LHCN-M2 (cell line): ENCODE measurements at places on chromosomes 2 and 18. TPM values are rescaled to one million over a fixed set of nuclear protein-coding genes. Genes with fewer than 3 reads are reported as not detected.

- DNase-seq, result no peak
These were observed 61.3 kb downstream of the ACAA2 start for GRCh38 chr18:49752095-49752457.

Gene CD8A
- total RNA-seq, result not detected in 2 replicates

Gene AMER3
- total RNA-seq, result not detected in 2 replicates

DNA sequence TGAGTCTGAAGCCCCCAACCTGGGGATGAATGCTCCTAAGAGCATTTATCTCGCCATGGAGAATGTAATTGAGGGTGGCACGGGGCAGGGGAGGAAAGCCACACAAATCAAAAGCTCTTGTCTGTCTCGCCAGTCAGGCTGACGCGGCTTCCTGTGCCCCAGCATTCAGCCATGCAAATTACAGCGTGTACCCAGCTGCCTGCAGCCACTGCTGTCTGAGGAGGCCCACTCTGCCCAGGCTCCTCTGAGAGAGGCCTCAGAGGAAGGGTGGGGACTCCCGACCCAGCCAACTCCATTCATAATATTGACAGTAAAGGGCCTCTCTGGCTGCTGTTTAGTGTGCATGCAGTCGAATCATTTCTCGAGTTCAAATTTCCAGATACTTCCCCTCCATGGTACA is 22.0 kb downstream of the SMAD7 start:
- DNase-seq, result peak; percentile 71

GRCh38 chr2:73141896-73142295 is 29.1 kb upstream of the RAB11FIP5 start:
- no peak for DNase-seq

Gene ABCG8
- total RNA-seq, result not detected in 2 replicates

GRCh38 chr2:64699712-64700111 is 46.0 kb upstream of the SERTAD2 start:
- DNase-seq, result no peak

Gene PLGLB1
- total RNA-seq, result 0.34 and 0.96 TPM in 2 replicates

DNA sequence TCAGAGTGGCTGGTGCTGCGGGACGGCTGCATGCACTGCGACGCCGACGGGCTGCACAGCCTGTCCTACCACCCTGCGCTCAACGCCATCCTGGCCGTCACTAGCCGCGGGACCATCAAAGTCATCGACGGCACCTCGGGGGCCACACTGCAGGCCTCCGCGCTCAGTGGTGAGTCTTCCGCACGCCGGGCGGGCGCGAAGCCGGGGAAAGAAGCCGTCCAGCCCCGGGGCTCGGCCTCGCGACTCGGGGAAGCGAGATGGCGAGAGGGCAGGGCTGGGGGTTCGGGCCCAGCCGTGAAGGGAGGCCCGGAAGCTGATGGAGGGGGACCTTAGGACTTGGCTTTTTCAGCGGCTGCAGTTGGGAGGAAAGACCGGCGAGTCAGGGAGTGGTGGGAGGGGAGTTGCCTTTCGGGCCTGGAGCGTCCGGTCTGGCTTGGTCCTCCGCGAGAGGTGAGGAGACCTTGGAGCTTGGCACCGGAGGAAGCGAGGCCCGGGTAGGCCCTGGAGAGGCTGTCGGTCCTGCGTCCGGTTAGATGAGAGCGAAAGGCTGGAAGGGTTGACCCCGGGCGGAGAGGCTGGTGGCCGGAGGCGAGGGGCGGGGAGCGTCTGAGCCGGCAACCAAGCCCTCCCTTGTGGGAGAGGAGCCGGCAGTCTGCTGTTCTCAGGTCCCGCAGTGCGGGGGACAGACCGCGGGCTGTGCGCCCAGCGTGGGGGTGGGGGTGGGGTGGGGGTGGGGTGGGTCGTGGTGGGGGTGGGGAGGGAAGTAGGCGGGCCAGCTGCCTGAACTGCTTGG is 691 bp downstream of the BIRC6 start:
- DNase-seq, result peak; percentile 28

Gene C1QL2
- not detected in 2 replicates for total RNA-seq

Gene PLA2R1
- 5.3 and 7.1 TPM in 2 replicates for total RNA-seq

DNA sequence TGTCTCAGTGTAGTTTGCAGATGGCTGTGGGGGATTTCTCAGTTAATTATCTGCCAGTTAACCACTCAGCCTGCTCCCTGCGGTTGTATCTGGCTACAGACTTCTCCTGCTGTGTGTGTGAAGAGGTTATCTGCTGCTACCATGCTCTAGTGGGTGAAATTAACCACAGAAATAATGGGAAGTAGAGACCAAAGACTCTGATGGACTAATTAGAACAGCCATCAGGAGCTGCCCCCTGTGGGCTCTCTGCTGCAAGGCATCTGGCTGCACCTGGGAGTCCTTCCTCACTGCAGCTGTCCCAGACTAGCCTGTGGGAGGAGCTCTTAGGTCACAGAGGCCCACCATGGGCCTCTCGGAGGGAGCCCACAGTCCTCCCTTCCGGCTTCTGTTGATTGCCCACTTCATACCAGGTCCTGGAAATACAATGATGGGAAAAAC is 66.6 kb downstream of the CTIF start:
- DNase-seq, result peak; percentile 28

Gene TXNDC2
- 0.32 and 0.63 TPM in 2 replicates for total RNA-seq

Gene ANKAR
- 4.5 and 4.6 TPM in 2 replicates for total RNA-seq

Gene CRYBA2
- total RNA-seq, result not detected in 2 replicates

- no peak for DNase-seq
These were observed 275.0 kb downstream of the TNS1 start for GRCh38 chr2:217727801-217728200.

GRCh38 chr2:103161456-103162289 is 399.8 kb downstream of the TMEM182 start:
- peak; percentile 2 for DNase-seq

DNA sequence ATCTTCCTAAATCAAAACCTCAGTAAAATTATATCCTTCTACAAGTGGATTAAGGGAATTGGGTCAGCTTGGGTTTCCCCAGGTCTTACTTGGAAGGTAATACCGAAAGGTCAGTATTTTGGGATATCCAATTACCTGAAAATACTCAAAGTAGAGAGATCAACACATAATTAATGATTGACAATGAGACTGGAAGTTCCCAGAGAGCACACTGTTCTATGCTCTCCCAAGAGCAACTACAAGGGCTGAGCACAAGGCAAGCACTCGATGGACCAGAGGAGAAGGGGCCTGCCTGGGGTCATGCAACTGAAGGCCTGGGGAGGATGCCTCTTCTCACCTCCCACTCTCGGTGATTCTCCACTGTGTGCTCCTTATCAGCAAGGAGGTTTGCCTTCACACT is 159.2 kb upstream of the ACAA2 start:
- no peak for DNase-seq

Gene MAB21L4
- total RNA-seq, result not detected in 2 replicates

DNA sequence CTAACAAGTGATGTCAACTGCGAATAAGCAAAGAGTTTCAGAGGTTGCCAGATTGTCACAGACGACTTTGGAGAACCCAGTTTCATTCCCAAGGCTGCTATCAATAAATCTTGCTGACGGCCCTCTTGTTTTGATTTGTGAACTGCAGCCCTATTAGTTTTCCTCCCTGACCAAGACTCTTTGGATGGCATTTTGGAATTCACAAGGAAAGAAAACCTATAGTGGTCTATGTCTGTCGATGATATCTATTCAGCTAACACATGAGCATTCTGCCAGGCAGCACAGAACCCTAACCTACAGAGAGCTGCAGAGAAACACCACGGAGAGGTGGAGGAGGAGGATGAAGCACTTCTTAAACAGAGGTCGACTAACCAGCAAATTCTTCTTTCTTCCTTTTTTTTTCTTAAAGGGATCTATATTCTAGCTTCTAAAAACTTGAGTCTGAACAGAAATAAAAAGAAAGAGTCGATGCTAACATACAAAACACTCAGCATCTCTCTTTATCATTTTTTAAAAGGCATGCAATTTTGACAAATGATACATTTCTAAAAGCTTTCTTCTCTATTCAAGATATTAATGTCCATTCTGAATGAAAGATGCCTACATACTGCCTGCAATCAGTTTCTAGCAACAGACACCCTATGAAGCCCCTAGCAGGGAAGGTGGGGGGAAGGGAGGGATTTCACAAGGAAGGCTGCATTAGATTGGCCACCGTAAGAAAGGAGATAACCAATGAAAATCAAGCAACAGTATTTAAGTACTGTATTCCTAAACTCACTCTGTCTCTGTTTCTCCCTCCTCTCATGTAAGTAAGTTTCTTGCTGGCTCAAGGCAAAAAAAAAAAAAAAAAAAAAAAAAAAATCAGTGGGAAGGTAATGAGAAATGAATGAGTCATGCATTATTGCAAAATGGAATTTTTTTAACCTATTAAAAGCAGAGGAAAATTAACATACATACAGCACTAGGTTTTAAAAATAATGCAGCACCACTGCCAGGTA is 83.0 kb upstream of the CHRNA1 start:
- DNase-seq, result peak; percentile 92

Gene RFTN2
- total RNA-seq, result 0.40 and 0.83 TPM in 2 replicates

Gene EPAS1
- total RNA-seq, result 9.7 and 14.8 TPM in 2 replicates

Gene MEP1B
- total RNA-seq, result not detected in 2 replicates

DNA sequence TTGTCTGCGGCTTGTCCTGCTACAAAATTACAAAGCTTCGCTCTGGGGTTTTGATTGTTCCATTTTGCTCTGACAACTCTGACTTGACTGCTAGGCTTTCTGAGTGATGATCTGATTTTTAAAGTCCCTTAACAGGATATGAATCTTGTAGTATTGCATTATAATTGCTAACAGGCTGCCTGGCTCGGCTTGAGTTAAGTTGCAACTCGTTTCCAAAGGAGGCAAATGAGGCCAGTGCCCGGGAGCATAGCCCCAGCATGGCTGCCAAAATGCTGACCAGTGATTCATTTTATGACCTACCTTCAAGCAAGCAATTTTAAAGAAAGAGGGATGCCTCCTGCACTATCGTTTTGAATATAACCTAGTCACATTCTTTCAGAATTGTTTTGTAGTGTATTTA is 135.4 kb downstream of the COL6A3 start:
- DNase-seq, result no peak

DNA sequence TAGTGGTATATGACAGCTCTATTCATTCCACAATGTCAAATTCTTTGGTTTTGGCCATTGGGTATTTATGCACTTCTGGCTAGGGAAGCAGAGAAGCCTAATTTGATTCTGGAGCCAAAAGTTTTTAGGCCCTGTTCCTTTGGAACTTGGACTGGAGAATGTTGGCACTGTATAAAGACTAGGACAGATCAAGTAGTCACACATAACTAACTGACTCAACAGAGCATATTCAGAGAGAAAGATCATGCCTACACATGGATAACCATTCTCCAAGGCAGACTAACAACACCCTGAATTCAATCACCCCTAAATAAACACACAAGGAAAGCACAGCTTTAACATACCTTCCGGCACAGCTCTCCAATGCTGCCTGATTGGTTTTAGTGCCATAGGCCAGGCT is 62.9 kb downstream of the ARHGAP15 start:
- DNase-seq, result no peak

Gene COPS8
- 422 and 544 TPM in 2 replicates for total RNA-seq

Gene NTSR2
- total RNA-seq, result not detected in 2 replicates

Gene HOXD3
- total RNA-seq, result not detected in 2 replicates

Gene SLC11A1
- total RNA-seq, result 0.11 and 0.13 TPM in 2 replicates

GRCh38 chr18:52764316-52764715 is 424.3 kb downstream of the DCC start:
- no peak for DNase-seq

DNA sequence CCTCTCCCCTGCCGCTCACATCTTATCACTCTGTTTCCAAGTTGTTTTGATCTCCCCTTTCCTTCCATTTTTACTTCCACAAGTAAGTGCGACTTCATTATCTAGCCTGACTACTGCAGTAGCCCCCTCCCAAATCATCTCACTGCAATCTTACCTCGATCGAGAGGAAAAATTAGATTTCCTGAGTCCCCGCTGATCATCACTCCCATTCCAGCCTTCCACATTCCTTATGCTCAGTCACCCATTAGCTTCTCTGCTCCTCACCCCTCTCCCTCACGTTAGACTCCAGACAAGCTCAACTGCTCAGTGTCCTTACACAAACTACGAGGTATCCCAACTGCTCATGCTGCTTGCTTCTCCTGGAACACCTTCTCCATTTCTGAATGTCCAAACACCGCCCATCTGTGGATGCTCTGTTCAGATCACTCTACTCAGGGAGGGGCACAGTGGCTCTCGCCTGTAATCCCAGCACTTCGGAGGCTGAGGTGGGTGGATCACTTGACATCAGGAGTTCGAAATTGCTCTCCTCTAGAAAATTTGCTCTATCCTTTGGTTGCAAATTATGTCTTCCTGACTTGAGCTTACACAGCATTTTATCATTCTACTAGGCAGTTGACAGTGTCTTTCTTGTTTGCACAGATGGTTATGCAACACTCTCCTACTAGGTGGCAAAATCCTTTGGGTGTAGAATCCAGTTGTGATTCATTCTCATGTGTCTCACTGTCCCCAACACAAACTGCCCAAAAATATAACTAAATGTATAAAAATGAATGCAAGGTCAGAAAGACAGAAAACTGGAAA is 96.5 kb downstream of the INO80D start:
- DNase-seq, result peak; percentile 13

- DNase-seq, result peak; percentile 51
These were observed 427.0 kb upstream of the TNP1 start for GRCh38 chr2:217286833-217287232.

Gene PAIP2B
- 0.06 and 0.17 TPM in 2 replicates for total RNA-seq

Gene MC2R
- total RNA-seq, result not detected in 2 replicates

- peak; percentile 68 for DNase-seq
These were observed 27.0 kb upstream of the MGAT4A start for GRCh38 chr2:98757904-98758421.

- peak; percentile 4 for DNase-seq
These were observed 892 bp downstream of the CELF4 start for GRCh38 chr18:37564711-37565100.

GRCh38 chr18:61901323-61901986 is 8.6 kb upstream of the RNF152 start:
- DNase-seq, result peak; percentile 53

DNA sequence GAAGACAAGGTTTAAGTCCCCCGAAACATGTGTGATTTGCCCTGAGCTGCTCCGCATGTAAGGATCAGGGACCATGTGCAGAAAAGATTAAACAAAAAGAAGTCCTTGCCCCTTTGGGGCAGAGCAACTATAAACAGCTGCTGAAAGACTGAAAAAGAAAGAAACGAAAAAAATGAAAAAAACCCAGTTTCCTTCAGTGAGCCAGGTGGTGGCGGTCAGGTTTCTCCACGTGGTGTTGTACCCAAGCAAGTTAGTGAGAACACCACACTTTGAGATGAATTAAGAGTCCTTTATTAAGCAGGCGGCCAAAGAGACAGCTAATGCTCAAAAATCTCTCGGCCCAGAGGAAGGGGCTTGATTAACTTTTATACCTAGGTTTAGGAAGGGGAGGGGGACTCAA is 404.9 kb upstream of the SYT4 start:
- DNase-seq, result no peak

Gene RBFA
- 36.7 and 59.8 TPM in 2 replicates for total RNA-seq

GRCh38 chr2:219010162-219010756 is 17.0 kb upstream of the CRYBA2 start:
- DNase-seq, result no peak

Gene CTLA4
- total RNA-seq, result not detected in 2 replicates

DNA sequence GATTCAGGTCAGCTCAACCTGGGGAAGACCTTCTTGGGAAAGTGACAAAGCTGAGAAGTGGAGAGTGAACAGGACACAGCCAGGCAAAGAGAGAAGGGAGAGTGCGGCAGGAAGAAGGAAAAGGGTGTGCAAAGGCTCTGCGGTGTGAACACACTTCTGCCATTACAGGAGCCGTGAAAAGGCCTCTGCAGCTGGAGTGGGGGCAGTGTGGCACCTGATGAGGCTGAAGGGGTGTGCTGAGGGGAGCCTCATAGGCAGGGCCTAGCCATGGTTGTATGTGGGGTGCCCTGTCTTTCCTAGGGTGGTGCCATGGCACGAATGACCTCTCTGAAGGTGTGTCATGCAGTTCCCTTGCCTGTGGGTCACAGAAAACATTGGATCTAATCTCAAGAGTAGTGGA is 347.6 kb downstream of the CYRIA start:
- no peak for DNase-seq

GRCh38 chr2:133599811-133600210 is 31.5 kb upstream of the NCKAP5 start:
- DNase-seq, result no peak

Gene CCL20
- 1.3 and 2.3 TPM in 2 replicates for total RNA-seq
